ENCODE measurements at places on chromosomes 7 and 10.

DNA sequence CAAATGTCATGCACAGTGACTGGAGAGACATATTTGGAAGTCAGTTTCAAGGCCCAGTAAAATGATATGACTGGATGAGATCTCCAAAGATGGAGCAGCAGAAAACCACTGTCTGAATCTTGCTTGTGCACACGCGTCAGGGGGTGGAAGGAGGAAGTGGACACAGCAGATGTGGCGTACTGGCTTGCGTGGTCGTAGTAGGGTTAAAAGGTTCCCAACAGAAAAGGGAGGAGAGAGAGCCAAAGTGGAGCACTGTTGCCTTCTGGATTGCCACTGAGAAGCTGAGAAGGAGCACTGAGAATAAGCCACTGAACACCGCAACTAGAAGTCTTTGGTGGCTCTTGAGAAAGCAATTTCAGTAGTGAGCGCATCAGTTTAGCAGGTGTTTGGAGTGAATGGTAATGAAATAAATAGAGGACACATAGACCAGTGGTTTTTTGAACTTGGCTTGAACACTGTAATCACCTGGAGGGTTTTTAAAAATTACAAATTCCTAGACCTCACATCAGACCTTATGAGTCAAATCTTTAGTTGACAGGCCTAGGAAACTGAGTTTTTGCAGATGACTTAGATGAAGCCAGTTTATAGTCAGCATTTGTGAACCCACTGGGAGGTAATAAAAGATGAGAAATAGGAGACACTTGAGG is 227.3 kb downstream of the PTEN start:
- DNase-seq: no peak

DNA sequence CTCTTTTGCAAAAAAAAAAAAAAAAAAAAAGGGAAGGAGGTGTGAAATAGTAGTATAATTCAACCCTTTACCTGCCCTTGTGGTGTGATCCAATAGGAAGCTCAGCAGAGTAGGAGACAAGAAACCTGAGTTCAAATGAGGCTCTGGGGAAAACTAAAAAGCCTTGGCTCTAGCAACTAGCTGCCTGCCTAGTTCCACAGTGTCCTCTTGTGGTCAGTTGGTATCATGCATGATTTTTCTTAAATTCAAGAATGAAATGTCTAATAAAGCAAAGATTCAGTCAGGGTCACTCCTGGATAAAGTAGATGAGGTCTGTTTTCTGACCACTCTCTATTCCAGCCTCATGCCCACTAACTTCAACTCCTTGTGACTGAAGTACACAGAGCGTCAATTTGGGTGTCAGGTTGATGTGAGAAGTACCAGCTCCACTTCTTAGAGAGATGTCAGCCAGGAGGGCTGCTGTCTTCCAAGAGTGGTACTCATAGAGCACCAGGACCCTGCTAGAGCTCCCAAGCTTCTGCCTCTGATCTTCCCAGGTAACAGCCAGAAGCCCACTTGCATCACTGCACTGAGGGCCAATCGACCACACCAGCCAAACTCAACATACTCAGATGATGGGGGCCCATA is 10.5 kb downstream of the LSM5 start:
- peak; percentile 51 for DNase-seq

DNA sequence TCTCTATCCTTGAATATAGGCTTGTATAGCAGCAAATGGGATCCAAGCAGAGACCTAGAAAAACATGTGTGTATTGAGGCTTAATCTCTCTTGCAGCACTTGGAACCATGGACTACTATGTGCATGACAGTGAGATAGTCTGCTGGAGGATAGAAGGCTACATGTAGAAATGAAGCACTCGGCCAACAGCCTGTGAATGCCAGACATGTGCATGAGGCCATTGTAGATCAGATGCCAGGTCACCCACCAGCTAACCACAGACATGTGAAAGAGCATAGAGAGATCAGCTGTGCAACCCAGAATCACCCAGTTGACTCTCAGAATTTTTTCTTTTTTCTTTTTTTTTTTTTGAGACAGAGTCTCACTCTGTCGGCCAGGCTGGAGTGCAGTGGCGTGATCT is 90.9 kb downstream of the NT5C2 start:
- DNase-seq: peak; percentile 27

DNA sequence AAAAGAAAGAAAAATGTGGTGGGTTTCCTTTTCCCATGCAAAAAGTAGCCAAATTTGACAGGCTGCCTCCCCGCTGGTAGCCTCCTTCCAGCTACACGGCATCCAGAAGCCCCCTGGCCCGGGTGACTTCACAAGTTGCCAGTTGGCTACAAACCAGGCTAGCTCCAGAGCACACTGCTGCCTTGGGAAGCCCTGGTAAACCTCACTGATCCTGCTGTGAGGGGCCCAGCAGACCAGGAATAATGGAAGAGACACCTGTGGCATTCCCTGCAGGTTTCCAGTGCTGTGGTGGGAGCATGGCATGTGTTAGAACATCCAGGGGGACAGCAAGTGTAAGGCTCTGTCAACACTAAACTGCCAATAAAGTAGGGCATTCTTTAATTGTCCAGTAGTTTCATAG is 55.7 kb upstream of the TM9SF3 start:
- no peak for DNase-seq

- DNase-seq: peak; percentile 8
Observed at GRCh38 chr10:115830265-115830970, 442.6 kb downstream of the GFRA1 start.

DNA sequence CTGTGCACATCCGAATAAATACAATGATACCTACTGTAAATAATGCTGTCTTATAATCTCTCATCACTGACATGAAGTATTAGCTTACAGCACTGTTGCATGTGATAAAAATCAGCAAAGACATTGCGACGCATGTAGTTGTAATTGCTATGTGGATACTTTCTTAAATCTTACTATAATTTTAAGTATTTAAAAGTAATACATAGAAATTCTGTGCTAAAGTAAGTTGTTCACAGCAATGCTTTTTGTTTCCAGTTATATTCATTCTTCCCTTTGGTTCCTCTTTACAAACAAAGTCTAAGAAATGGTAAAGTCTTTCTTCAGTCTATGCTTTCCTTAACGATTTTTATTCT is 113.7 kb upstream of the DGKB start:
- no peak for DNase-seq

DNA sequence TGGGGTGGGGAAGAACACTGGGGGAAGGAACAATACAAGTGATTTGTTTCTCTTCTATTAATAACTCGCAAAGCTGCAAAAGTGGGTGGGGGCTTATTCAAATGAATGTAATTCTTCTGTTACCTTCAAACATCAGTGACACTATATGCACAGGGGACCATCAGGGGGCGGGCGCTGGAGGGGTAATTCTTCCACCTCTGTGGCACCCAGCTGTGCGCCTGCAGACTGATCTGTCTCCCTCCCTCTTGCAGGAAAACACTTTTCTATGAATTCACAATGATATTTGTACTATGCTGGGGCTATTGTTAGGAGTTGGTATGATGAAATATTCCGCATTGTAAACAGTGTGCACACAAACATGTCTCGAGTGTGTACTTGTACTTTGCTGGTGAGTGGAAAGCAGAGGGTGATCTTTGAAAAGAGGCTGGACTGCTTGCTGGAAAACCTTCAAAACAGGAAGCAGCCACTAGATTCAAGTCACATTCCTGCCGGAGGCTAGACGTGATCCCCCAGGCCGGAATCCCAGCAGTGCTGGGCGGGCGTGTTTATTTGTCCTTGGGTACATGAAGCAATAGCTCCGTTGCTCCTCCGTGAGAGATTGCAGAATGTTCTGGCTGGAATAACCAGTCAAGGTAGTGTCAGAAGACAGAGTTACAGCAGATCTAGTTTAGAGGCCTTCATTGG is 15.8 kb upstream of the BNIP3 start:
- DNase-seq: peak; percentile 97
